ENCODE measurements at places on chromosomes 2 and 18. TPM values are rescaled to one million over a fixed set of nuclear protein-coding genes. Genes with fewer than 3 reads are reported as not detected.

Gene MC5R
- total RNA-seq: not detected

Gene NLRC4
- total RNA-seq: not detected

Gene RTP5
- total RNA-seq: not detected

Gene ACMSD
- not detected for total RNA-seq

Gene ABCG8
- total RNA-seq: not detected

Gene TGFA
- not detected for total RNA-seq

Gene CFAP221
- not detected for total RNA-seq

Gene COL3A1
- 3,691 TPM for total RNA-seq

Gene SKA1
- total RNA-seq: 0.95 TPM

Gene MEMO1
- 20.8 TPM for total RNA-seq

Gene AQP4
- not detected for total RNA-seq

Gene ASPRV1
- 0.43 TPM for total RNA-seq

Gene NAT8
- total RNA-seq: not detected

Gene CPO
- total RNA-seq: 0.17 TPM
